ENCODE measurements at places on chromosomes 7 and 10.

GRCh38 chr10:82821043-82821442 lies 946.0 kb downstream of the NRG3 start:
- no peak for DNase-seq

GRCh38 chr10:25226775-25227682 lies 52.2 kb downstream of the GPR158 start:
- peak; percentile 27 for DNase-seq

GRCh38 chr10:89466599-89467035 lies 52.2 kb downstream of the IFIT5 start:
- peak; percentile 1 for DNase-seq

- no peak for DNase-seq
Observed at GRCh38 chr7:123581162-123581459, 20.5 kb upstream of the ASB15 start.

- no peak for DNase-seq
Observed at GRCh38 chr10:80441831-80442230, 12.3 kb upstream of the TSPAN14 start.

- DNase-seq: no peak
Observed at GRCh38 chr7:44853391-44853790, 5.5 kb upstream of the H2AZ2 start.

DNA sequence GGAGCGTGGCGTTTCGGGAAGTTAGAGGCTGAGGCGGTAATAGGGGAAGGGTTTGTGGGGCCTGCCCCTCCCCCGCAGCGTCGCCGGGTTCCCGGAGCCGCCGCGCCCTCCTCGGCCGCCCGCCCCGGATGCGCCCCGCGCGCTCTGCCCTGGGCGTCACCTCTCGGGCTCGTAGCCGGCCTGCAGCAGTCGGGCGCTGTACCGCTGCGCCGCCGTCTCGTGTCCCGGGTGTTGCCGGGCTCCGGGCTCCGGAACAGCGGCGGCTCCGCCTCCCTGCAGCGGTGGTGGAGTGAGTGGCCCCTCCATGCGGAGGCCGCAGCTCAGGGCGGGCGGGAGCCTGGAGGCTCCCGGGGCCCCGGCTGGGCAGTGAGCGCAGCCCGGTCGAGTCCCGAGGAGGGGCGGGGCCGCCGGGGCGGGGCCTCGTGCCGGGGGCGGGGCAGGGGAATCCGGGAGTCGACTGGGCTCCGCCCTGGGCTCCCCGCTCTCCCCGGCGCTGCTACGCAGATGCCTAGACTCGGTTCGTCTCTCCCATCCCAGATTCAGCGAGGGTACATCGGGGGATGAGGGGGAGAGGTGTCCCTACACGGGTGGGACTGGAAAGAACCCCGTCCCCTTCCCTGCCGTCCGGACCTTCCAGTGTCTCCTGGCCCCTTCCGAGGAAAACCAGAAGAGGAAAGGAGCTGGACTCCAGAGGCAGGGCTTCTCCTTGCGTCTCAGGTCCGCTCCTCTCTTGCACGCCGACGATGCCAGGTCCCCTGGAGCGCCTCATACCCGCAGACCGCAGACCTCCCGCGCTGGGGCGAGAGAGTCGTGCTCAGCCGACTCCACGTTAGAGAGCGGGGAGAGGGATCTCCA lies at the start of gene IMPDH1:
Gene IMPDH1 (minus strand): TSS at position 387 of the 855 bp plus-strand sequence. CDS start 81 bp downstream, at position 306.
- peak; percentile 51 for DNase-seq

GRCh38 chr10:57142925-57143576 lies 782.0 kb upstream of the ZWINT start:
- no peak for DNase-seq

DNA sequence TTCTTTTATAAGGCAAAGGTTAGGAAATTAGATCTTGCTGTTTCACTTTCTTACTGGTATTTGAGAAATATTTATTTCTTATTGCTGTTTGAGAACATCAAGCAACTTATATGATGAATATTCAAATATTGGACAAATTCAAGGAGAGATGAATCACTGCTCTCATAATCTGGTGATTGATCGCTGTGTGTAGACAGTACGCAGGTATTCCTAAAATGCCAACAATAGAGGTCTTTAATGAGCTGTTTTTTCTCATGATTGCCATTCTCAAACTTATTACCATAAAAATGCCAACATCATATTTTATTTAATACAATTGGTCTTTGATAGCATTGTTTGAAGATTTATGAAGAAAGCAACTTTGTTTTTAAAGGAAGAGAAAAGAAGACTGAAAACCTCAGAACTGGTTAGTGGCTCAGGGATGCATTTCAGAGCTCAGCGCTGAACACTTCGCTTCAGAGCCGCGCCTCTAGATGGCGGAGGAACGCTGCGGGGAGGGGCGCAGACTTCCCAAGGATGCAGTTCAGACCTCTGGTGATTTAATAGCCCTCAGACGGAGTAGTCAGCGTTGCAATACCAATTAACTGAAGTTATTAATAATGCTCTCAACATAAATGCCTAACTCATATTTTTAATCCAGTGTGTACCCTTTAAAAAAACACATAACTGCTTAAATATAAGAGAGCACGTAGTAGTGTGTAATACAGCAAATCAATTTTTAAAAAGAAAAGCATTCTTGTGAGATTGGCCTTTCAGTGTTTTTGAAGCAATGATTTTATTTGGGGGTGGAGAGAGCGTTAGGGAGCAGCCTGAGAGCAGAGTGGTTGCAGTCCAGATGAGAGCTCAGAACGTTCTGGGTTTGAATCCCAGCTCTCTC lies 38.5 kb upstream of the STEAP4 start:
- DNase-seq: peak; percentile 17

- DNase-seq: no peak
Observed at GRCh38 chr7:50822706-50823105, 40.0 kb upstream of the GRB10 start.

- DNase-seq: no peak
Observed at GRCh38 chr10:100174699-100175677, 10.8 kb downstream of the ERLIN1 start.

- DNase-seq: no peak
Observed at GRCh38 chr10:50392966-50393718, 141.8 kb upstream of the ASAH2 start.

- DNase-seq: no peak
Observed at GRCh38 chr10:74576586-74576985, 249.8 kb upstream of the KAT6B start.

GRCh38 chr7:139694389-139694676 lies 83.5 kb downstream of the HIPK2 start:
- no peak for DNase-seq

DNA sequence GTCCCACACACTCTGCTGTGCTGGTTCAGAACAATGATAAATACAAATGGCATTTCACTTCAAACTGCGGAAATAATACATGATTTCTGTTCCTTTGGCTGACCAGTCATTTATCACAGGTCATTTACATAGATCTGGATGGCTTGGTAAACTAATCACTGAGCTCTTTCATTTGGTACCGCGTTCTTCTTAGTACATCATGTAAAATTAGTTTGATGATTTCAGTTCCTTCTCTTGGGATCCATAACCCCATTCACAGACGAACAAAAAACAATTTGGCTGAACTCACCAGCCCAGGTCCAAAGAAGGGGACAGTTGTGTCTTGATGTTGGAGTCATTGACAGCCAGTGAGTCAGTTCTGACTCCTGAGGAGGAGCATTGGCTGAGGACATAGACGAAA lies 689.8 kb downstream of the INHBA start:
- no peak for DNase-seq

GRCh38 chr7:151137076-151137675 lies 30.3 kb downstream of the GBX1 start:
- no peak for DNase-seq

GRCh38 chr7:151003572-151003971 lies 12.8 kb downstream of the NOS3 start:
- peak; percentile 43 for DNase-seq

GRCh38 chr10:65968871-65969270 lies 957.0 kb upstream of the LRRTM3 start:
- no peak for DNase-seq

GRCh38 chr7:109836016-109836415 lies 1254.9 kb upstream of the LRRN3 start:
- no peak for DNase-seq

- no peak for DNase-seq
Observed at GRCh38 chr10:127435246-127435645, 113.9 kb upstream of the NPS start.

DNA sequence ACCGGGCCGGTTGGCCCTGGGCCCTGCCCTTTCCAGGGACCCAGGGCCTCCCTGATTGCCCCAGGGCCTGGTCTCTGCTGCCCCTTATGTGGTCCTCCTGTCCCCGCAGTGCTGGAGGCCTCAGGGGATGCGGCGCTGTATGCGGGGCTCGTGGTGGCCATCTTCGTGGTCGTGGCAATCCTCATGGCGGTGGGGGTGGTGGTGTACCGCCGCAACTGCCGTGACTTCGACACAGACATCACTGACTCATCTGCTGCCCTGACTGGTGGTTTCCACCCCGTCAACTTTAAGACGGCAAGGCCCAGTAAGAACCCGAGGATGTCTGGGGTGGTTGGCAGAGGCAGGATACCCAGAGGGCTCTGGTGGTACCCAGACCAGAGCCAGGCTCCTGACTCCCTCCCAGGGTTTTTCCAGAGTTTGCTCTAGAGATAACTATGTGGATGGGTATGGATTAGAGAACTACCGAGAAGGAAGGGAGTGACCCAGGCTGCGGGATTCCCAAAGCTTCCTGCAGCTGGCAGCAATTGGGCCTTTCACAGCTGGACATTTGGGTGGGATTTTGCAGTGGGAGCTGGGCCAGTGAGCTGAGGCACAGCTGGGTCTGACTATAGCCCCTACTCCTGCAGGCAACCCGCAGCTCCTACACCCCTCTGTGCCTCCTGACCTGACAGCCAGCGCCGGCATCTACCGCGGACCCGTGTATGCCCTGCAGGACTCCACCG lies 28.1 kb upstream of the SLC29A3 start:
- DNase-seq: no peak

- no peak for DNase-seq
Observed at GRCh38 chr7:6553448-6554044, 2.3 kb upstream of the GRID2IP start.

- DNase-seq: peak; percentile 28
Observed at GRCh38 chr10:95430231-95430951, 130.8 kb downstream of the SORBS1 start.

GRCh38 chr7:151406051-151406875 lies 3.6 kb downstream of the WDR86 start:
- no peak for DNase-seq

- DNase-seq: no peak
Observed at GRCh38 chr7:47080816-47081215, 501.1 kb downstream of the TNS3 start.

DNA sequence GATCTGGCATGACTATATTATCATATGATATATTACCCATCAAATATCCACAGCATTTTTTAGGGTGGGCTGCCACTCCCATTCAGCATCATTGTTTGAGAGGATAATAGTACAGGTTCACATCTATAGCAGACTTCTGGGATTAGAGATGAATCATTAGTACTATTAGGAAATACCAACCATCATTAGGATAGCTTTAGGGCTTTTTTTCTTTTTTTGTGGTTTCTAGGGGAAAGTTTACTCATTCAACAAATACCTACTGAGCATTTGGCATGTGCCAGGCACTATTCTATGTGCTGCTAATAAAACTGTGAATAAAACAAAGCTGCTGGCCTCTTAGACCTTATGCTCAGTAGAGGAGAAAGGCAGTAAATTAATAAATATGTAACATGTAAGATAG lies 40.6 kb downstream of the NHLRC2 start:
- DNase-seq: no peak

DNA sequence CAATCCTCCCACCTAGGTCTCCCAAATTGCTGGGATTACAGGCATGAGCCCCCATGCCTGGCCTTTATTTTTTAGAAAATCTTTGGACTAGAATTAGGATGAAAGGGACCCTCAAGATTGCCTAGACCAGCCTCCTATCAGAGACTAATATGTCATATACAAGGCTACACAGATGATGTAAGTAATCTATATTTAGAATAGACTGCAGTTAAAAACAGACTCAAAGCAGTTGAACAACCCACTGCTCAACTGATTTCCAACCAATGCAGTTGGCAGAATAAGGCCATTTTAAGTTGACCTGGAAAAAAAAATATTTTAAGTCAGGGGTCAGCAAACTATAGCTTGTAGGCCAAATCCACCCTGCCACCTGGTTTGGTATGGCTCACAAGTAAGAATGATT lies 27.7 kb downstream of the PSPH start:
- DNase-seq: no peak

DNA sequence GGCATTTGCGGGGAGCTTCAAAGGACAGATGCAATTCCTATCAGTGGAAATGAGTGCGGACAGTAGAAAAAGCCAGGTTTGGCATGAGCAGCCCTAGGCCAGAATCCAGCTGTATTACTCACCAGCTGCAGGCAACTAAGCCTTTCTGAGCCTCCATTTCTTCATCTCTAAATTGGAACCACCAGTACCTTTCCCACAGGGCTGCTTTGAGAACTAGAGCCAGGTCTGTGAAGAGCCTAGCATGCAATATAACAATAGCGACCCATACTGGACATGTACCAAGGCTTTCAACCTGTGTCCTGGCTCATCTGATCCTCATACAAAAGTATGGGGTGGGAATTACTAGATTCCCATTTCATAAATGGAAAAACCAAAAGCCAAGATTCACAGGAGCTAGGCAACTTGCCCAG lies 101.0 kb downstream of the GSAP start:
- no peak for DNase-seq

GRCh38 chr10:35042783-35043182 lies 47.4 kb downstream of the CUL2 start:
- no peak for DNase-seq

All from SHP77 (cell line).